BJ (cell line): ENCODE measurements at places on chromosomes 11 and 22. TPM values are rescaled to one million over a fixed set of nuclear protein-coding genes. Genes with fewer than 3 reads are reported as not detected.

Gene PANX2
- polyA plus RNA-seq, result 0.92 and 1.4 TPM in 2 replicates

Gene P2RX3
- polyA plus RNA-seq, result not detected in 2 replicates

Gene MCHR1
- polyA plus RNA-seq, result 0.64 and 1.1 TPM in 2 replicates

Gene RFPL3
- polyA plus RNA-seq, result not detected in 2 replicates

Gene CYB5R2
- polyA plus RNA-seq, result 48.9 and 49.6 TPM in 2 replicates

Gene OR51B6
- polyA plus RNA-seq, result not detected in 2 replicates

Gene CEND1
- polyA plus RNA-seq, result 0.23 and 0.25 TPM in 2 replicates

Gene RIC3
- polyA plus RNA-seq, result not detected in 2 replicates

Gene PLEKHB1
- polyA plus RNA-seq, result 0.29 and 0.40 TPM in 2 replicates

Gene ASRGL1
- polyA plus RNA-seq, result 0.58 and 0.75 TPM in 2 replicates

Gene POU2AF1
- not detected in 2 replicates for polyA plus RNA-seq

Gene ALDH3B2
- not detected in 2 replicates for polyA plus RNA-seq

Gene NXPE2
- 0.04 and 0.06 TPM in 2 replicates for polyA plus RNA-seq

Gene MUC6
- not detected in 2 replicates for polyA plus RNA-seq

Gene SCN4B
- polyA plus RNA-seq, result 0.36 and 0.43 TPM in 2 replicates

Gene OR9G1
- polyA plus RNA-seq, result not detected in 2 replicates
